ENCODE measurements at places on chromosomes 6 and 20.
A peak's percentile ranks its signal among the peaks of the same experiment; 100 is the strongest.

- DNase-seq: no peak
Observed at GRCh38 chr6:22826961-22827360, 257.6 kb downstream of the HDGFL1 start.

DNA sequence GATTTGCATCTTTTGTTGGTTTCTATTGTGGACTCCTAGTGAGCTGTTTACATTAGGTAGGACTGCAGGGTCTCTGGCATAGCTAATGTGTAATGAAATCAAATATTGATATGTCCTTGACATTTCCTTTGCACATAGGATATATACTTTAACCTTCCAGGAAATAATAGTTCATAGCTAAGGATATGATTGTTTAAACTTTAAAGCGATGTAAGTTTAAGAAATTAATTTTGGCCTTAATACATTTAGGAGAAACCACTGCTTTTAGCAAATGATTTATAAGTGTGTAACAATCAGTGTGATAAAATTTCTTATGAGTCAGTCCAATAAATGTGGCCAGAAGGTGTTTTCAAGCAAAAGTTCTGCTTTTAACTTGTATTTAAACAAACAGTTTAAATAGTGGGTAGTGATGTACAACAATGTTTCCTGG lies 171.8 kb downstream of the HS3ST5 start:
- no peak for DNase-seq

DNA sequence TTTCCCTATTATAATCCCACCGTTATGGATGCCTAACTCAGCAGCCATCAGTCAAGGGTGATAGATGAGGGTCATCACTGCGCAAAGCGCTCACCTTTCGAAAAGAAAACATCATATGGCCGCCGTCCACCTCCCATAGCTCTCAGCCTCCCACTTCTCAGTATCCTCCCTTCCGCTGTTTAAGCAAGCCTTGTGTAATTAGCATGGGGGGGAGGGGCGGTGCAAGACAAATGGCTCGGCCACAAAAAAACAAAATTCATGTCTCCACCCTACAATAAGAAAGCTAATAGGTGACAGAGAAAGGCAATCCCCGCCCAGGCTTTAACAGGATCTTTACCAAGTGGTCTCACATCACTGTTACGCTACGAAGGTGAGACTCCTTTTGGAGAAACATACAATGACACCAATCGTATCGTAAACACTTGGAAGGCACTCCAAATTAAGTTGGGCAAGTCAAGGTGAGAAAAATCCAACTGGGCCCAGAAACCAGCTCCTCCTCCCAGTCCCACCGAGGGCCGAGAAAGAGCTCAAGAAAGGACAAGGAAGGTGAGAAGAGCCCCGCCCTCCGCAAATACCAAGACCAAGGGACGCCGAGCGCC lies 645 bp downstream of the DDX39B start:
- peak; percentile 38 for DNase-seq

DNA sequence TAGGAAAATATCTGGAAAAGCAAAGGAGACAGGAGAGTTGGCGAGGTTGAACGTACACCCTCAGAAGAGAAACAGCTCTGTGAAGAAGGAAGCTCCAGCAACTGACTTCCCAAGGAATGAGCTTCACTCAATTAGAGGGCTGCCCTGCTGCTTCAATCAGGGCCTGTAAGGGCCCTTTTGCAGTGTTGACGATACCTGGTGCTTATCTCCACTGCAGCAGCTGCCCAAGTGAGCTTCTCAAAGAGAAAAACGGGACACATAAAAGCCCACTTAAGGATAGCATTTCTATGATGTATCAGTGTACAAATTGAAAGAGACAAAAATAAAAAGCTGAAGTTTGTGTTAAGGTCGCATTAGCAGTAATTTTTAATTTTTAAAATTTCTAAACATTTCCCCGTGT lies 16.4 kb downstream of the SEC63 start:
- no peak for DNase-seq

GRCh38 chr20:34891166-34892062 lies 15.0 kb downstream of the ACSS2 start:
- no peak for DNase-seq

DNA sequence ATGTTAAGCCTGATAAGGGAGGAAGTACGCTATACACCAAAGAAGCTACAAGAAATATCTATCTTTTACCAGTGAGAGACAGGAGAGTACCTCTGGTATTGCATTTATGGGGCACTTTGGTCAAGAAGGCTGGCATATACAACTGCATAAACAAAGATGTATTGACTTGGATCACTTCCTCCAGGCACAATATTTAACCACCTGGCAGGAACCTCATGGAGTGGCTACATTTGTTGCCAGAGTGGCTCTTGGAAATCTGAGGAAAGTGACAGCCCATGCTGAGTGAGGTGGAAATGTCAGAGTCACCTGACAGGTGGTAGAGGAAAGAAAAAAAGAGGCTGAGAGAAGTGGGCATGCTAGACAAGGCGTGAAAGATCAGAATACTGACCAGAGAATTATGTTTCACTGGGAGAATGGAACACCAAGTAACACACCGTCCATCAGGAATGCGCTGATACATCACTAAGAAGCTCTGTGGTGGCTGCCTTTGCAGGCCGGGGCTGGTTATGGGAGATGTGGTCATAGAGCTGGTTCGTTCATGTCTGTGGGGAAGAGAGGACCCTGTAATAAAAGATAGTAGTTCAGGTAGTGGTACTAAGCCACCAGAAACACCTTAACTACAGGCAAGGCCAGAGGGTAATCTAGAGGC lies 61.4 kb upstream of the UFL1 start:
- DNase-seq: no peak

- no peak for DNase-seq
Observed at GRCh38 chr20:19765266-19765665, 7.2 kb downstream of the RIN2 start.

GRCh38 chr6:84728602-84729001 lies 35.8 kb downstream of the TBX18 start:
- no peak for DNase-seq

DNA sequence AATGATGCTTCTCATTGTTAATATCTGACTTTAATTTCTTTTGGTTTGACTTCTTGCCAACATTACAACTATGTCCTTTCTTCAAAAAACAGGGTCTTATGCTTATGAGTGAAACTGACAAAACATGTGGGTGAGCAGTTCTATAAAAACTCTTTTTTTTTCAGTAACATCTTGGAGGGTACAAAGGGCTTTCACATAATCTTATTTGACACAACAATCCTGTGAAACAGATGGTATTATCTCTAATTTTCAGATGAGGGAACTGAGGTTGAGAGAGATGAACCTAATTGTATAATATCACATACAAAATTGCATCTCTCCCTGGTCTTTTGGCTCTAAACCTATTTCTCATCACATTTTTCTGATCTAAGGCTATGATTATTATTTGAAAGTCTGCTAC lies 38.3 kb downstream of the MAPK14 start:
- no peak for DNase-seq

DNA sequence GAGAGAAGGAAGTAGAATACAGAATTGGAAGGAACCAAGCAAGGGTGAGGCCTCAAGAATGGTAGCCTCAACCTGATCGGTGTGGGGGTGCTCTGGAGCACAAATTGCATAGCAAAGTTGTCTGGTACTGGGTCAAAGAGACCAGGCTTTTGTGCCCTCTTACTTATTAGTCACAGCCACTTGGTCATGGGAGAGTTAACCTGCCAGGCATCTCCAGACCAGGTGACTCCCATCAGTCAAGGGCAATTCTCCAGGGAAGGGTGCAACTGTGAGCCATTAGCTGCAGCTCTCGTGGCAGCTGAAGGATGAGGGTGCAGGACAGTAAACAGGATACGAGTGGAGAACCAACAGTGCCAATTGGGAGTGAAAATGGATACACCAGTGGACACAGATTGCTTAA lies 47.7 kb upstream of the PLCB4 start:
- no peak for DNase-seq

GRCh38 chr6:161079566-161080262 lies 88.1 kb downstream of the MAP3K4 start:
- DNase-seq: no peak

- no peak for DNase-seq
Observed at GRCh38 chr20:3102575-3103368, 18.2 kb upstream of the AVP start.

GRCh38 chr6:64034910-64035655 lies 399.5 kb downstream of the PHF3 start:
- no peak for DNase-seq

DNA sequence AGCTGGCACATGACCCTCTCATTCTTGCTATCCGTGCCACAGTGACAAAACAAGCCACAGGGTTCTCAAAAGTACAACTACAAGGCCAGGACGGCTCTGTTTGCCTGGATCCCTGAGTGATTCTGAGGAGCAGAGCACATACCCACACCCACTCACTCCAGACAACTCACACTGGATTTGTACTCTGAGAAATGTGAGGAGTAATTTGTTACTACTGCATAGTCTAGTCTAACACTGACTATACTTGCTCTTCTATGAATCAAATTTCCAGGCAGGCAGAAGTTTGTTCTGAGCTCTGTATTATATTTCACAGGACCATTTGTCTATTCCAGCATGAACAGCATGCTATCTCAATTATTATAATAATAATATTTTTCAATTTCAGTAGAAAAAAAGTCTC lies 26.7 kb upstream of the SPTLC3 start:
- DNase-seq: no peak

DNA sequence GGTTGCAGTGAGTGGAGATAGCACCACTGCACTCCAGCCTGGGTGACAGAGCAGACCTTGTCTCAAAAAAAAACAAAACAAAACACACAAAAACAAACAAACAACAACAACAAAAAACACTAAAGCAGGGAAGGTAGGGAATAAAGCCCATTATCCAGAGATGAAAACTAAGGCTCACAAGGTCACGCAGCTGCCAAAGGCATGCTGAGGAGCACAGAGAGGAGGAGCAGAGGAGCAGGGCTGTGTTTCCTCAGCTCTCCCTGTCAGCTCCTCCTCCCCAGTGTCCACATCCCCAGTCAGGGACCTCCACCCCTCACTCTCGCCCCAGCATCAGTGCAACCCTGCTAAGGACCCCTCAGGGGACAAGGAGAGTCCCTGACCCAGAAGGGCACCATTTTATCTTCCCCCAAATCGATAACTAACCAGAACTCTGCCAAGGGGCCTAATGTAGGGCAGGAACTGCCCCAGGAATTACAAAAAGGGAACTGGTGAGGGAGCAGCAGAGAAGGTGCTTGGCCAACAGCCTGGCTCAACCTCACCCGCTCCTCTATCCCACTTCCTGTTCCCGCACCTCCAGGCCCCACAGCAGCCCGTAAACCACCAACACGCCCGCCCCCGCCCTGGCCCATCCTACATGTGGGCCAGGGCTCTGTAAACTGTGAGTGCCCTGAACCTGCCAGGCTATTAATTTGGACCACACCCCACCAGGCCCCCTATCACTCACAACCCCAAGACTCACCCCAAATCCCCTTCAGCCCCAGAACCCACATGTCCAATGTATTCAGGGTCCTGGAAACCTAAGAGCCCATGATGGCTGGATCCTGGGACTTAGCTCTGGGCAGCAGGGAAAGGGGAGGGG lies 9.0 kb downstream of the TEAD3 start:
- no peak for DNase-seq

DNA sequence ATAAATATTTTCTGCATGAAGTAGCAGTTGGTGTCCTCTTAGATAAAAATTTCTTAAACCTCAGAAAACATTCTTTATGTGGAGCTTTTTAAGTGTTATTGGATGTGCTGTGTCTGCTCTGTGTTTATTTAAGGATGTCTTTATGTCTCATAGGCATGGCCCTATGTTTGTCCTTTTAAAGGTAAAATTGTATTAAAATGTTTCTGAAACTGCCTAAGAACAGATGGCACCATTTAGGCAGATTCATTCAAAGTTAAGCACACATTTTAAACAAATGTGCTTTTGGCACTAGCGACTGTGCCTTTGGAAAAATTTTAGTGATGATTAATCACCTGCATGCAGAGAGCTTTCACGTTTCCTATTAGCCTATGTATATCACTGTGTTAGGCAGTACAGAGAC lies 125.2 kb downstream of the KIF6 start:
- no peak for DNase-seq

- DNase-seq: no peak
Observed at GRCh38 chr6:136696238-136696637, 96.0 kb downstream of the MAP3K5 start.

DNA sequence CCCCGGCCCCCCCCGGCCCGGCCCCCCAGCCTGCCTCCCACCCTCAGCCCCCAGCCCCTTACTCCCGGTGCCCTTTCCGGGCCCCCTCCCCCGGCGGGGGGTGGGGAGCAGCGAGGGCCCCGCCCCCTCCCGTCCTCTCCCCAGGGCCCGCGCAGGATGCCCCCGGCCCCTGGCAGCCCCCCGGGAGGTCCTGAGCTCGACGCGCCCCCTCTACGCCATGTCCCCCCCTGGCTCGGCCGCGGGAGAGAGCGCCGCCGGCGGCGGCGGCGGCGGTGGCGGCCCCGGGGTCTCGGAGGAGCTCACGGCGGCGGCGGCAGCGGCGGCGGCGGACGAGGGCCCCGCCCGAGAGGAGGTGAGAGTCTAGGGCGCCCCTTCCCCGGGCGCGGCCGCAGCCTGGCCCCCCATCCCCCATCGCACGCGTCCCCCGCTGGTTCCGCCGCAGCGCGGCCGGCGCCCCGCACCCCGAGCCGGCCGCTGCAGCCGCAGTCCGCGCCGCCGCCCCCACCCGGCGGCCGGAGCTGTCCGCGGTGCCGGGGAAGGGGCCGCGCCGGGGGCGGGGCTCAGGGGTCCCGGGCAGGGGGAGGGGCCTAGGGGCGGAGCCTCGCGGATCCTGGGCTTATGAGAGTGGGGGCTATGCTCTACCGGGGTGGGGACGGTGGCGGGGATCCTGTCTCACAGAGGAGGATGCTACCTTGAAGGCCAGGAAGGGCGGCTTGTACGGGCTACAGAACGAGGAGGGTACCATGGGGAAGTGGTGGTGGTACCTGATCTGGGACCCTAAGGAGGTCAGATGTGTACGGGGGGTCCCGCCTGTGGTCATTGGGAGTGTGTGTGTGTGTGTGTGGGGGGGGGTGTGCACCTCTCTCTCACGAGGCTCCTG lies 516 bp downstream of the TMEM151B start:
- no peak for DNase-seq

DNA sequence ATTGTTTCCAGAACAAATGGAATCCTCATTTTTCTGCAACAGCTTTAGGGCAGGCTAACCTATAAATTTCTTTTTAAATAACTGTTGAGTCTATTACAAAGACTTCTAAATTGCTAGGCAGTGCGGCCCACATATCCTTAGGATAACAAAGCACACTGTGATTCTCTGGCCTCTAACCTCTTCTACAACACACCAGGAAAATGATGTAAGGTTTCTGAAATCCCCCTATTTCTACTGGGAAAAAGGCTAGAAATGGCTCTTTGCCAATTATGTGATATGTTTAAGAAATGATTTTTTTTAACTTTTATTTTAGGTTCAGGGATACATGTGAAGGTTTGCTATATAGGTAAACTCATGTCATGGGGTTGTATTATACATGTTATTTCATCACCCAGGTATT lies 17.3 kb upstream of the NT5E start:
- no peak for DNase-seq

DNA sequence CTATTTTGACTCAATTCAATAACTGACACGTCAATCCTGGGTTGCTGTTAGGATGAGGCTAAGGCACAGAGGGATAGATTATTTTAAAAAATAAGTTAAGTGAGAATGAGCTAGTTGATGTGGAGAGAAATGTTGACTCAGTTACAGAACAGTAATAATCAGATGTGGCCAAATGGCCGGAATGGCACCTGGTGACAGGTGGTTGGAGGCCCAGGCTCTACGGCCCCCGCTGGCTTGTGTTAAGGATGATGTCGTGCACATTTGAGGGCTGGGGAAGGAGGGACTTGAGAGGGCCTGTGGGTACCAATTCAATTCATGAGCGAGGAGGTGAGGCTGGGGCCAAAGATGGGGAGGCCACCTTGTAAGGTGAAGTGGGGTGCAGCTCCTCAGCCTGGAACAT lies 31.7 kb downstream of the APCDD1L start:
- DNase-seq: no peak

GRCh38 chr20:1868856-1869255 lies 26.4 kb upstream of the SIRPA start:
- DNase-seq: no peak

Data from activated T-helper 1 cell treated with anti-CD3 and anti-CD28 coated beads, Interleukin-2, amount 50 U/mL, for 16 hours (primary cell).